ENCODE measurements at places on chromosomes 1 and 21.

- DNase-seq, result no peak
These were observed 1557.9 kb downstream of the PLA2G4A start for GRCh38 chr1:188386666-188387065.

- DNase-seq, result no peak
These were observed 24.1 kb downstream of the PAFAH2 start for GRCh38 chr1:25973610-25974321.

GRCh38 chr1:11579506-11579905 lies 74.7 kb downstream of the FBXO2 start:
- no peak for DNase-seq

- no peak for DNase-seq
These were observed 11.6 kb upstream of the PARP1 start for GRCh38 chr1:226419284-226420029.

DNA sequence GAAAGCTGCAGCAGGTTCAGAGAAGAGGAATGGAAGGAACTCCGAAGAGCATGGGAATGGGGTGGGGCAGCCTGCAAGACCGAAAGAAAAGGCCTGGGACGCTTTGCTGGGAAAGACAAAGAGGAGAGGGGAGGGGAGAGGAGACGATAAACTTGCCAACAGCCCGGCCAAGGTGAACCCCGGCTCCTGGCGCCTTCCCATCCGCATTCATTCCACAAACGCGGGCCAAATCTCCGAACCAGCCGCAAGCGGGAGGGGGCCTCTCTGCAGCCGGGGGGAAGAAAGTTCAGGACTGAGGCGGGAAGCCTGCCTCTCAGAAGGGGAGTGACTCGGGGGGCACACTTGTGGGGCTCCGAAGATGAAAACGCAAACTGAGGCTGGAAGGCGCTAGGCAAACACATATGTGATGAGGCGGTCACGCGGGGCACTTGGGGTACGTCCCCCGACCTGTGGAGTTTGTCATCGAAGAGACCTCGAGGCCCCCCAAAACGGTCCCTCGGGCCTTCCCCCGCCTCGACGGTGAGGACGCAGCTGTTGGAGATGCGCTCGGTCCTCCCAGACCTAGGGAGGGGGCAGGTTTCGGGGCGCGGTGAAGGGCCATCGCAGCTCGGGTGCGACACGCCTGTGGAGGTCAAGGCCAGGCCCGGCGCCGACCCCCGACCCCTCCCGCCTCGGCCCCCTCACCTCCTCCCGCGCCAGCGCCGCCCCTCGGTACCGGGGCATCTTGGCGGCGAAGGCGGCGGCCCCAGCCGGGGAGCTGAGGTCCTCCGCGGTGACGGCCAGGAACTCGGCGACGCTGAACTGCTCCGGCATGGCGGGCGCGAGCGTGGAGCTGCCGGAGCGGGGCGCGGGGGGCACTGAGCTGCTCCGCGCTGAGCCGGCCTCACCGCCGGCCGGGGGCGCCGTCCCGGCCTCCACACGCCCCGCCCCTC lies at the start of gene ASAP3:
Gene ASAP3, minus strand, starts transcription at position 859 of the 932 bp plus-strand sequence. Its CDS starts 46 bp downstream, at position 813.
- DNase-seq, result no peak

DNA sequence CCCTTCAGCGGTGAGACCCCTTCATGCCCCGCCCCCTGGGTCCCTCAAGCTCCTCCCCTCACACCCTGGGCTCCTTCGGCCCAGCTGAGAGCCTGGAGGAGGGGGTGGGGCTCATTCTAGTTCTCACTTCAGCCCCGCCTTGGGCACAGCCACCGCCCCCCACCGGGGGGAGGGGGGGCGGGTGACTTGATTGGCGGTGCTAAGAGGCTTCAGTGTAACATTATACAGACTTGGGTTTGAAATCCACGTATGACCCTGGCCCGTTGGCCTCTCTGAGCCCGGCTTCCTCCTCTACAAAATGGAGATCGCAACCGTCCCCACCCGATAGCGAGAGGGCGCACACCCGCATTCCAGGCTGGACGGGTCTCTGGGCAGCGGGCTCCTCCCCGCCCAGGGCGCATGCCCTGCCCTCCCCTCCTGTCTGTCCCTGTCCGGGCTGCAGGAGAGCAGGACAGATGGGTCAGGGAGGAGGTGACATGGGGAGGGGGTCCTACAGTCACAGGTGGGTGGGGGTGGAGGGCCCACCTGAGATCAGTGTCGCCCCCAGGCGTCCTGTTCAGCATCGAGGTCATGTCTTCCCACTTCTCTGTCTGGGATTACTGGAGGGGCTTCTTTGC lies 5.1 kb downstream of the CLCNKB start:
- DNase-seq, result no peak

GRCh38 chr1:204348242-204348641 lies 11.5 kb downstream of the PLEKHA6 start:
- DNase-seq, result no peak

GRCh38 chr1:84355556-84355955 lies 42.7 kb upstream of the DNASE2B start:
- DNase-seq, result no peak

GRCh38 chr1:212433577-212434462 lies 1.1 kb downstream of the NENF start:
- no peak for DNase-seq
